ENCODE measurements at places on chromosomes 3 and 15.

- DNase-seq, result no peak
These were observed 338.5 kb upstream of the ONECUT1 start for GRCh38 chr15:53128652-53129051.

GRCh38 chr15:77821188-77821958 lies 188.7 kb upstream of the LINGO1 start:
- peak; percentile 80 for DNase-seq

DNA sequence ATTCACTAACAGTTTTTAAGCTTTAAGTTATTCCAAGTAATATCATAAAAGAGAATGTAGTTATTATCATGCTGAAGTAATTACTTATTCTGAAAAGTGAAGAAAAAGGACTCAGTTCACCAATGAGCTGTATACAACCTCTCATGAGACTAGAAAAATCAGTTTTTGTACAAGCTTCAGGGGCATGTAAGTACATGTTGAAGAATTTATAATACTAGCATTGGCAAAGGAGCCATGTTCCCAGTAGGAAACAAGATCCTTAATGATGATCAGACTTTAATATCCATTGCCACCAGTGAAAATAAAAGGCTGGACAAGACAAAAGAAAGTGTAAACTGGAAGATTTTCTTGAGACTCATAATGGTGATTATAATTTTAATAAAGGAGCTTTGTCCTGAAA lies 532.8 kb downstream of the PLOD2 start:
- no peak for DNase-seq

- no peak for DNase-seq
These were observed 12.3 kb downstream of the ST8SIA2 start for GRCh38 chr15:92405942-92406341.

GRCh38 chr3:21672303-21672702 lies 78.7 kb downstream of the ZNF385D start:
- peak; percentile 98 for DNase-seq

- DNase-seq, result no peak
These were observed 302.2 kb upstream of the CTDSPL start for GRCh38 chr3:37559461-37559860.

- no peak for DNase-seq
These were observed 38.1 kb upstream of the IQSEC1 start for GRCh38 chr3:13111173-13111872.

- peak; percentile 25 for DNase-seq
These were observed 891 bp upstream of the TOP2B start for GRCh38 chr3:25665315-25666280.

- no peak for DNase-seq
These were observed 29.0 kb downstream of the MFN1 start for GRCh38 chr3:179376474-179376873.

DNA sequence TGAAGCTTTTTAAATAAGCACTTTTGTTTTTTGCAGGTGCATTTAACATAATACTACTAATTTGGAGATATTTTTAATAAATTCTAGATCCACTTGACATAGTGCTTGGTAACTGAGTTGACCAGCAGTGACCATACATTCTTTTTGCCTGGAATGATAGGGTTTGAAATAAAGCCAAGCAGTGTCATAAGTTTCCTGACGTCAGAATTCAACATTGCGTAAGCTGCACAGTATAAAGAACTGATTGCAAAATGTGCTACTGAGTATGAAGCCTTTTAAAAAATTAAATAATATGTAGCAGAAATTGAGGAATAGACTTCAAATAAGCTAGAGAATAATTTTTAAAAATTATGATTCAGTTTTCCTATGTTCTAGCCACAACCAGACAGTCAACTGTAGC lies 454.6 kb upstream of the ARPP21 start:
- peak; percentile 71 for DNase-seq

DNA sequence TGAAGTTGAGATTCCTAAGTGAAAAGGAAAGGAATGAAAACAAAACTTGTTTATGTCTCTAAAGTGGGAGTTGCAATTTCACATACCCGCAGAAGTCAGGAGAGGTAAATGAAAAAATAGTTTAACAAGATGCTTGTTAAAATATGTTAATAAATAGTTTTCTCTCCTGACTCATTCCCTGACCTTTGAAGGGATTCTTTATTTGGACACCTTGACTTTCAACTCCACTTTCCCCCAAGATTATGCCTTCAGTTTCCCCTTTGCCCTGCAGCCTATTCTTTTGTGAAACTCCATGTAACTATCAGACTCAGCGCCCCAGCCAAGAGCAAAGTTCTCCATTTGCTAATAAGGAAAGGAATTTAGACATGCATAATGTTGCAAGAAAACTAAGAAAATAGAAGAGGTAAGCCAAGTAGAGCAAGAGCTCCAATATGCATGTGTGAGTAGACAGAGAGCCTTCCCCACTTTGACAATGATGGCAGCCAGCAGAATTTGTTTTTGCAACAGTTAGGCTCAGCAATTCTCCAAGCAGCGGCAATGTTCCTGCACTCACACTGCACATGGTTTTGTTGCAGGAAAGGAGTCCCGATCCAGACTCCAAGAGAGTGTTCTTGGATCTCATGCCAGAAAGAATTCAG lies 61.2 kb downstream of the CD200 start:
- no peak for DNase-seq

GRCh38 chr3:85710490-85710889 lies 751.7 kb downstream of the CADM2 start:
- peak; percentile 73 for DNase-seq

GRCh38 chr3:72270072-72270681 lies 485.2 kb upstream of the PROK2 start:
- DNase-seq, result peak; percentile 97

GRCh38 chr3:195900436-195901355 lies 7.7 kb downstream of the TNK2 start:
- DNase-seq, result peak; percentile 94

- DNase-seq, result no peak
These were observed 66.7 kb downstream of the MYLK start for GRCh38 chr3:123817413-123817812.

GRCh38 chr3:194875581-194876402 lies 190.1 kb downstream of the FAM43A start:
- peak; percentile 84 for DNase-seq

DNA sequence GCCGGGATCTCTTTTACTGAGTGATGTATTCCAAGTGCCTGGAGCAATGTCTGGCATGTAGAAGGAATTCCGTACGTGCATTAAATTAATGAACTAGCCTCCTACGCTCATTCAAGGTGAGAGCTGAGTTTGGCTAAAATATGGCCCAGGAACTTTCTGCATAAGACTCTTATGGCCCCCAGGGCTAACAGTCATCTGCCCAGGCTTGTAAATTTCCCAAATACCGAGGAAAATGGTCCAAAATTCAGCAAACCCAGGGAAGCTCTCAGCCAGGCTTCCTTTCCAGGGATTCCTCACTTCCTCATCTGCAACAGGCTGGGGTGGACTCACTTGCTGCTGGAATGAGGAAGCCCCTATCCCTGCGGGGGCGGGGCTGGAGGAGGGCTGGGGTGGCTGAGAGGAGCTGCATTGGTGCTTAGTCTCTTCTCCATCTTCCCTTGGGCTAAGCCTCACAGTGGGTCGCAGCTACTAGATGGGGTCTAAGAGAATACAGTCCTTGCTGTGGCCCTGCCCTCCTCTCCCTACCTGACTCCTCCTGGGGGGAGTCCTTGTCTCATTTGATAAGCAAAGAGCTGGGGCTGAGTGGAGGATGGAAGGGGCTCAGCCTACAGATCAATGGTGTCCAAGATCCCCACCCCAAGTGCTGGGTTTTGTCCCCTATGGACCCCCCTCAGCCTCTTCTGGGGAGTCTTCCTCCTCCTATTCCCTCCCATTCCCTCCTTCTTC lies 28.5 kb upstream of the APOD start:
- peak; percentile 21 for DNase-seq

GRCh38 chr3:17006132-17006852 lies 121.5 kb downstream of the PLCL2 start:
- peak; percentile 24 for DNase-seq

DNA sequence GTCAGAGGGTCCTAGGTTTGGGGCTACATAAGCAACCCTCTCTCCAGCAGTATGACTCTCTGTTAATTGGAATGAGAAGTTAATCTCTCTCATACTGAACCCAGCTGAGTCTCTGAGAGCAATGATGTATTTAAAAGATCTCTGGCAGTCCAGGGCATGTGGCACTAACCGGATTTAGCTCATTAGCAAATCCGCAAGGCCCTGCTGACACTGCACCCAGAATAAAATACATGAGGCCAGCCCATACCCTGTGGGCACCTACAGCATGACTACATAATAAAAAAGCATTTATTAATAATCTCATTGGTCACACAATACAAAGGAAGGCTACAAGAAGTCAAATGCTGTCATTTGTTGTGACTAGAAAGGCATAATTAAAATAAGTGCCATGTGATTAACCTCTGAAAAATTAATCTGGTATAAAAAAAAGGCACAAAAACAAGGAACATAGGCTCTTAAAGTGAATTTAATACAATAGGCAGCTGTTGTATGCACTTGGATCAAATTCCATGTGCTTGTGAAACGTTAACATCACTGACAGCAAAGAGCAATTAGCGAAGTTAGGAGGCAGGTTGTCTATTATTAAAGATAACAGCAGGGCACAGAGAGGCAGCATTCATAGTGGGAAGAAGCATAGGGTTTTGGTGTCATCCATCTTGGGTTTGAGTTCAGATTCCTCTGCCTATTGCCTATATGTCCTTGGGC lies 381.2 kb downstream of the WDR72 start:
- DNase-seq, result no peak

DNA sequence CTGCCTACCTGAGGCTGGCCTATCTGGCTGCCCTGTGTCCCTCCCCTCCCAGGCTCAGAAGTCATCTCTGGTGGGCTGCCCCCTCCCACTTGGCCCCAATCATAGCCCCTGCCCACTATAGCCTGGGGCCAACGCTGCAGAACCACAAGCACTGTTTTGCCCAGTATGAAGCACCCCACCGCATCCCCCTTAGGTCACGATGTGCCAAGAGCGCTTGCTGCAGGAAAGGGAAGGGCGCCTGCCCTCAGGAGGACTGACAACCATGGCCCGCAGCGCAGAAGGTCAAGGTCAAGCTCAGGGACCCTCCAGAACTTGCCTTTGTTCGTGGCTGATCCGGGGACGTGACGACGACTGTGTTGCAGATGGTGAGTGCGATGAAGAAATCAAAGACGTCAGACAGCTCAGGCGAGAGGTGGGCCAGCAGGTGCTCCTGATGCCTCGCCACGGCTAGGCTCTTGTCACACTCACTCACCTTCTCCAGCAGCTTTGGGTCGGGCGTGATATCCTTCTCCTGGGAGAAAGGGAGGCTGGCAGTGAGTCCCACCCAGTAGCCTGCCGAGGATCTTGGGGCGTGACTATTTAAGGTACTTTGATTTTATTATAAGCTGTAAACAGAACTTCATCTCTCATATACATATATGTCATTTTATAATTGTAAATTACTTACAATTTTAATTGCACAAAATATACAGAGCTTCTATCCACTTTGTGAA lies 146.6 kb downstream of the ATP10A start:
- no peak for DNase-seq

- DNase-seq, result no peak
These were observed 564.7 kb downstream of the AGBL1 start for GRCh38 chr15:86644339-86644738.

DNA sequence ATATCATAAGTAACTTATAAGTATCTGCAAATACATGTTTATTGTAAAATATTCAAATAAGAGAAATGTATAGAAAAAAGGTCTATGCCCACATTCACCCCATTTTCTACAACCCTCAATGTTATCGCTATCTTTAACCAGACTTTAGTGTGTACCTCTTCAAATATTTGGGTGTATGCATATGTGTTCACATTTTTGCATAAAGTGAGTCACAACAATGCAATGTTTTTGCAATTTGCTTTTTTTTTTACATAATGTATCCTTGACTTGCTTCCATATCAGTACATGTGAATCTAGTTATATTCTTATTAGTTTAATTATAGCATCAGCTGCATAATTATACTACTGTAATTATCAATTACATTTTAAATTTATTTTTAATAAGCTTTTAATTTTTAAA lies 117.3 kb upstream of the LYSMD4 start:
- no peak for DNase-seq

DNA sequence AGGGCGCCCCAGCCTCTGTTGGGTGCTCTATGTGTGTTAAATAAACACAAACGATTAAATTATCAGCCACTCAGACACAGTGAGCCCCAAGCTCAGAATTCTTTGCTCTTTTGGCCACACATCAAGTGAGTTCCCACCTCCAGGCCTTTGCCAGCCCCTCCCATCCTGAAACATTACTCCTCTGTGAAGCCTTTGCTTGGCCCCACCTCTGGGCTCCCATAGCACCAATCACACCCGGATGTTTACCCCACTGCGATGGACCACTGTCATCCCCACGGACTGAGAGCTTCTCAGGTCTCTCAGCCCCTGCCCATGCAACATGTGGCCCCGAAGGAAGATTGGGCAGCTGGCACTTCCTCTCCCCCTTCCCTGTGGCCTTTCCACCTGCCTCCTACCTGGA lies 85.1 kb downstream of the NUP210 start:
- no peak for DNase-seq

DNA sequence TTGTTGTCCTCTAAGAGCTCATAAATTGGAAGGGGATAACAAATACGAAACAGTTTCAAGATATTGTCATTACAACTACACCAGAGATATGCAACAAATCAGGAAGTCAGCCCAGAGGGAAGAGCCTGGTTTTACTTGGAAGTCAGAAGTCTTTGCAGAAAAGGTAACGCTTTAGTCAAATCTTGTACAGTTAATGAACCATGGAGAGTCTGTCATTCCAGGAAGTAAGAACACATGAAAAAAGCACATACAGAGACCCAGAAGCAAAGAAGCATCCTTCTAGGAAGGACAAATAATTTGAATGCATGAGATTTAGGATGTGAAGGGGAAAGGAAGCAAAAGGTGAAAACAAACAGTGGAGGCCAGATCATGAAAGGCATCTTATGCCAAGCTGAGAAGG lies 19.6 kb downstream of the DYNC1LI1 start:
- no peak for DNase-seq

DNA sequence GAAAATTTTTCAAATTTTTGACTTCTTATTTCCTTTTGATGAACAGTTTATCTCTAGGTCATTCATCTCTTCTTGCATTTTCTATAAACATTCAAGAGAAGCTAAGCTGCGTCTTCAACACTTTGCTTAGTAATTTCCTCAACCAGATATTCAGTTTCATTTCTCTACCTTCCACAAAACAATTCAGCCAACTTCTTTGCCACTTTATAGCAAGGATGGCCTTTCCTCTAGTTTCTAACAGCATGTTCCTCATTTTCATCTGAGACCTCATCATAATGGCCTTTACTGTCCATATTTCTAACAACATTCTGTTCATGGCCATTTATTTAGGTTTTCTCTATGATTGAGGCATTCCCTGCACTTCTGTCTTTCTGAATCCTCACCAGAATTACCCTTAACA lies 90.0 kb downstream of the ARIH1 start:
- no peak for DNase-seq

DNA sequence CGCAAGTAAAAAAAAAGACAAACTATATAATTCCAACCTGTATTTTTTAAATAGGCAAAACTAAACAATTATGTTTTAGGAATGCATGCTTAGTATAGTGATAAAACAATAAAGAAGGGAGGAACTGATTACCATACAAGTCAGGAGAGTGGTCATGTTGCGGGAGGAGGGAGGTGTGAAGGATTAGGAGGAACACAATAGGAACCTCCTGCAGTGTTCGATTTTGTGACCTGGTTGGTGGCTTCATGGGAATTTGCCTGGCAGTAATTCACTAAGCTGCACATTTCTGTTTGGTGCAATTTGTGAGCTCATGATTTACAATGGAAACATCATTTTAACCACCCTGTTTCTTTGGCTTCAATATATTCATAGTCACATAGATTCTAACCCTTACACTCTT lies 78.3 kb downstream of the TPRA1 start:
- DNase-seq, result no peak

GRCh38 chr15:77042955-77043920 lies 27.7 kb downstream of the TSPAN3 start:
- DNase-seq, result no peak

Data from foreskin fibroblast (primary cell).